B cell (primary cell): ENCODE measurements at places on chromosomes 12 and 14. TPM values are rescaled to one million over a fixed set of nuclear protein-coding genes. Genes with fewer than 3 reads are reported as not detected.

SSTR1 gene
- not detected in 2 replicates for total RNA-seq

CMA1 gene
- total RNA-seq: not detected in 2 replicates

LGR5 gene
- total RNA-seq: not detected in 2 replicates

ZBTB25 gene
- total RNA-seq: 45.7 and 51.0 TPM in 2 replicates

UNC79 gene
- 0.15 and 0.24 TPM in 2 replicates for total RNA-seq

OR6C3 gene
- not detected in 2 replicates for total RNA-seq

PRKD1 gene
- total RNA-seq: 3.3 and 4.3 TPM in 2 replicates

MEG3 gene
- total RNA-seq: not detected in 2 replicates

PTPRO gene
- 17.8 and 23.1 TPM in 2 replicates for total RNA-seq

KCNK13 gene
- not detected in 2 replicates for total RNA-seq

SLC5A8 gene
- not detected in 2 replicates for total RNA-seq

SMAGP gene
- total RNA-seq: 8.0 and 10.4 TPM in 2 replicates
